ENCODE measurements at places on chromosomes 5 and 9. TPM values are rescaled to one million over a fixed set of nuclear protein-coding genes. Genes with fewer than 3 reads are reported as not detected.

Gene WNT8A
- not detected for total RNA-seq

Gene PDE6A
- total RNA-seq = under 0.01 TPM

Gene N4BP3
- total RNA-seq = 0.26 TPM

Gene MXD3
- total RNA-seq = 6.6 TPM

Gene TNFSF8
- total RNA-seq = not detected

Gene RANBP3L
- total RNA-seq = under 0.01 TPM

Gene DRD1
- 2.6 TPM for total RNA-seq

Gene FCN2
- not detected for total RNA-seq

Gene AIF1L
- total RNA-seq = 0.51 TPM

Gene LOX
- 33.4 TPM for total RNA-seq

Gene AKNA
- 9.8 TPM for total RNA-seq
